RWPE2 (cell line): ENCODE measurements at places on chromosomes 1 and 21.

GRCh38 chr1:61637470-61637869 is 87.5 kb downstream of the TM2D1 start:
- H3K4me1 ChIP-seq, result no peaks in the 10 kb centered on the region
- no peaks in the 10 kb centered on the region for H3K36me3 ChIP-seq
- H3K27me3 ChIP-seq, result no peaks in the 10 kb centered on the region
- no peak overlapping the region for H3K4me3 ChIP-seq
- no peak overlapping the region for H3K27ac ChIP-seq
- DNase-seq, result no peak

- no peak overlapping the region for H3K4me3 ChIP-seq
- no peak for DNase-seq
- no peak overlapping the region for H3K27ac ChIP-seq
- H3K4me1 ChIP-seq, result peaks cover 8% of the 10 kb centered on the region
- no peaks in the 10 kb centered on the region for H3K27me3 ChIP-seq
- H3K36me3 ChIP-seq, result 0 out of 2 replicates have a peak, but pooled peaks cover 3% of the 10 kb centered on the region
Measured at GRCh38 chr1:10387677-10388386, 11.0 kb upstream of the PGD start.

DNA sequence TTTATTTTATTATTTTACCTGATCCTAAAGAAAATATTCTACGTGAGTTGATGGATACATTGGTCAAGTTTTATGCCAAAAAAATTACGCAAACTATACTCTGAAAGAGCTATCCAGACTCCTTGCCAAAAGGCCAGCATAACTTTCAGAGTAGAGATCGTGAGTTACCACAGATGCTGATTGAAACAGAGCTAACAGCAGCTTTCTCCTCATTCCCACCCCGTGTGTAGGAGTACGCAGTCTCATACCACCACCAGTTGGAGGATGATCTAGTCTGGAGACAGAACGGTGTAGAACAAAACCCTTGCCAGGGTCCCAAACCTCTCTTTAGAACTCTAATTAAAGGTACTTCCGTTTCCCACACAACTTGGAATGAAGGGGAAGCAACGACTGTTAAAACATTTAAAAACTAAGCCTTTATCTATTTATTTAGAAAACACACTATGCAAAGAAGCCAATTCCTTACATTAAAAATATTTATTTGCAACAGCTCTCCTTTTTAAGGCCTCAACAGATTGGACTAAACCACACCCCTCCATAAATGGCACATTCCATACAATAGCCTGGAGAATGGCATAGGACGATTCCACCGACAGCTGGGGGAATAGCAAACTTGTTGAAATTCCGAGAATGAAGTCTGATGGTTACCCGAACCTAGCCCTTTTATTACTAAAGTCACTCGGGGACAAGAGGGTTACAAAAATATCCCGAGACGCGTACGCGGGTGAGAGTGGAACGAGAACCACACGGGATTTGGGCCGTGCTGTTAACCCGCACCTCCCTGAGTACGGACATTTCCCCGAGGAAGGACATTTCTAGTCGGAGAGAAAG is 1.4 kb downstream of the NUCKS1 start:
- peaks cover 24% of the 10 kb centered on the region for H3K4me1 ChIP-seq
- no peak for DNase-seq
- H3K27ac ChIP-seq, result peak overlapping the region; percentile 92
- peaks cover 50% of the 10 kb centered on the region for H3K36me3 ChIP-seq

DNA sequence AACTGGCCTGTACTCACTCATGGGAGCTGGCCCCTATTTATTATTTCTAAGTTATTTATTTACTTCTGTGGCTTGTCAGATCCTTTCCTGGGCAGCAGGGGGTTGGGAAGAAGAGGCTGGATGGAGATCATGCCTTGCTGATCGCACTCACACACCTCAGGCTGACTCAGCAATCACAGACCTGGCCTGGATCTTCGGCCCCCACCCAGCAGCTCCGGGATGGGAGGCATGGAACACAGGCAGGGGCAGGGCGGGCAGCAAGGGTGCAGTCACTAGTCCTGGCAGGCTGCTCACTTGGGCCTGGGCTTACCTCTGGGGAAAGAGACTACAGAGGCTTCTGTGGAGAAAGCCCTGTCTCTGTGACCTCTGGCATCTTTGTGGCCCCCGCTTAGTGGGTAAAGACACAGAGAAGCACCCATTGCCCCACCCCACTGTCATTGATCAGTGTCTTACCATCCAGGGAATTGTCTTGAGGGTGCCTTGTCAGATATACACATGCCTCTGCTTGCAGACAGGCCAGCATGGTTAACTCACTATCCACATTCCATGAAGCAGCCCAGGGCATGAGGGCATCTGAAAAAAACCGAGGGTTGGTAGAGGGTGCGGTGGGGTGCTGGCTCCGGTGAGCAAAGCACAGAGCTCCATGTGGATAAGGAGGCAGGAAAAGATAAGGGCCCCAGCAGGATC is 3.7 kb downstream of the ARTN start:
- peaks cover 28% of the 10 kb centered on the region for H3K4me1 ChIP-seq
- DNase-seq, result peak; percentile 82
- peaks cover 16% of the 10 kb centered on the region for H3K36me3 ChIP-seq

DNA sequence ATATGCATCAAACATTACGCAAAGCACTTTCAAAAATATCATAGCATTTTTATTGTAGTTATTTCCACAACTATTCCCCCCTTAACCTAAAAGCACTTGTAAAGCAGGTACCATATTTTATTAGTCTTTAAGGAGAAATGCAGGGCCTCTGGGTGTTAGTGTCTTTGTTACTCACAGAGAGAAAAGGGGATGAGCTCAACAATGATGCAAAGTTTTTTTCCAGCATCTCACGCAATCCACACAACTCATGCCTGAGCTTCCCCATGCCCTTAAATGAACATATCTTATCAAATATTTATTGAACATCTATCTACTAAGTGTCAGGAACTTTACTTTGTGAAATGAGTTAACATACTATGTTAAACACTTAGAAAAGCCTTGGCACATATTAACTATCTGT is 50.6 kb downstream of the BEND5 start:
- H3K27me3 ChIP-seq, result no peaks in the 10 kb centered on the region
- H3K4me3 ChIP-seq, result no peak overlapping the region
- no peaks in the 10 kb centered on the region for H3K36me3 ChIP-seq
- H3K27ac ChIP-seq, result no peak overlapping the region
- no peak for DNase-seq

DNA sequence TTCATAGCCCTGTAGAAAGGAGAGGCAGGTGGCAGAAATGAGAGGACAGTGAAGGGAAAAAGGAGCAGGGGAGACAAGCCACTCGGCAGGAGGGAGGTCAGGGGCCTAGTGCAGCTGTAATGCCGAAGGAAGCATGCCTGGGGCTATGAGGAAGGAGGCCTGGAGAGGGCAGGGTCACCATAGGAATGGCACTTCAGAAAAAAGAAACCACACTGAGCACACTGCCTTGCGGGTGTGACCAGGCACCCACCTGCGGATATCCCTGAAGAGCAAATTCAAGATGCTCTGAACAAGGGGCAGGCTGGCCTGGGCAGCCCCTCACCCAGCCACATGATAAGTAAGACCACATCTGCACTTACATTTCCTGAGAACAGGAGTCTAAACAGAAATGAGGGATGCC is 104.7 kb downstream of the JAK1 start:
- H3K27me3 ChIP-seq, result no peaks in the 10 kb centered on the region
- no peak for DNase-seq
- no peaks in the 10 kb centered on the region for H3K4me1 ChIP-seq
- H3K4me3 ChIP-seq, result no peak overlapping the region
- H3K36me3 ChIP-seq, result peaks cover 19% of the 10 kb centered on the region

GRCh38 chr1:169890761-169891538 is 2.7 kb downstream of the SCYL3 start:
- H3K36me3 ChIP-seq, result peaks cover 28% of the 10 kb centered on the region
- H3K27ac ChIP-seq, result peak overlapping the region; percentile 41
- peak overlapping the region; percentile 2 for H3K4me3 ChIP-seq
- peaks cover 20% of the 10 kb centered on the region for H3K4me1 ChIP-seq

DNA sequence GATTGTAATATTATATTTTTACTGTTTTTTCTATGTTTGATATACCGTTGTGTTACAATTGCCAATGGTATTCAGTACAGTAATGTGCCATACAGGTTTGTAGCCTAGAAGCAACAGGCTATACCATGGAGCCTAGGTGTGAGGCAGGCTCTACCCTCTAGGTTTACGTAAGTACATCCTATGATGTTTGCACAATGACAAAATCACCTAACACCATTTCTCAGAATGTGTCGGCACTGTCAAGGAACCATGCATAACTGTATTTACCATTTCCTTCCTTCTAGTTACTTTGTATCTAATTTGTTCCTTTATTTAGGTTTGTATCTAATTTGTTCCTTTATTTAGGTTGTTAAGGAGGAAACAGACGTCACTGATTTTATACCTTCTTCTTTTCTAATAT is 9.9 kb downstream of the NPHP4 start:
- H3K4me3 ChIP-seq, result no peak overlapping the region
- no peaks in the 10 kb centered on the region for H3K27me3 ChIP-seq
- H3K36me3 ChIP-seq, result peaks cover 30% of the 10 kb centered on the region
- no peak for DNase-seq

- H3K4me3 ChIP-seq, result no peak overlapping the region
- H3K27me3 ChIP-seq, result no peaks in the 10 kb centered on the region
- H3K36me3 ChIP-seq, result no peaks in the 10 kb centered on the region
- DNase-seq, result no peak
Measured at GRCh38 chr1:17725084-17725719, 29.9 kb upstream of the ACTL8 start.

DNA sequence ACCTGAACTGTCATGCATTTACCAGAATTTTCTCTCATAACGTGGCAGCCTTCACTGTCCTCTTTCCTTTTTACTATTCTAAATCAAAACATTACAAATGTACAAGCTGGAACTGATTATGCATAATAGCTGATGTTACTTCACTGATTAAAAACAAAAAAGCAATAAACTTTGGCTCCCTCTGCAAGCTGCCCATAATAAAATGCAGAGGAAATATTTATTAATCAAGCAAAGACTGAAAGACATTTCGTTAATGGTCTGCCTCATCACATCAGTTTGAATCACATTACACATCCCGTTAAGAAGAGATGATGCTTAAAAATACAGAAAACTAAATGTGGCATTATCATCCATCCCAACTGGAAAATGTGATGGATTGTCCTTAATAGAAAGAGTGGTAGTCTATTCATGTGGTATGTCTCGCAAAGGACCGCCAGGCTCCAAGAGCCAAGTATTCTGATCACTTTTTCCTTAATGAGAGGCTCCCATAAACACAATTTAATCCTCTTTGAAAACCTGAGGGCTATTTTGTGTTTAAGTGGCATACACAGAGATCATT is 225.3 kb downstream of the RGS7 start:
- H3K4me3 ChIP-seq, result no peak overlapping the region
- no peaks in the 10 kb centered on the region for H3K27me3 ChIP-seq
- no peaks in the 10 kb centered on the region for H3K4me1 ChIP-seq
- DNase-seq, result no peak
- no peaks in the 10 kb centered on the region for H3K36me3 ChIP-seq

GRCh38 chr1:21206117-21206516 is 29.4 kb upstream of the EIF4G3 start:
- no peak overlapping the region for H3K27ac ChIP-seq
- no peaks in the 10 kb centered on the region for H3K27me3 ChIP-seq
- H3K36me3 ChIP-seq, result no peaks in the 10 kb centered on the region
- no peak overlapping the region for H3K4me3 ChIP-seq
- H3K4me1 ChIP-seq, result no peaks in the 10 kb centered on the region
- no peak for DNase-seq

DNA sequence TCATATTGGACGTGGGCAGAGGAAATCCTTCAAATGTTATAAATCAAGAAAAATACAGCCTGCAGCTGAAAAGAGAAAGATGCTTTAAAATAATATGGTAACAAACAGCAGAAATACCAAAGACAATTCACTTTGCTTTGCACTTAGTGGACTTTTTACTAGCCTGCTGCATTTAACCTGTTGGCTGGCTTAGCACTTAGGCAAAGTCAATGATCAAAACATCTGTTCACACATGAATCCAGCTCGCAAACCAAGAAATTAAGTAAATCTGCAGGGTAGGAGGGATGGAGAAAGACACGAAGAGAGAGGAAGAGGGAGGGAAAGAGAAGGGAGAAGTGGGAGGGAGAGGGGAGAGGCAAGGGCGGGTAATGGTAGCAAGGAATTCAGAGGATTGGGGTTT is 103.6 kb upstream of the RAB4A start:
- H3K27ac ChIP-seq, result no peak overlapping the region
- H3K36me3 ChIP-seq, result no peaks in the 10 kb centered on the region
- no peak overlapping the region for H3K4me3 ChIP-seq
- H3K27me3 ChIP-seq, result no peaks in the 10 kb centered on the region

- peak; percentile 11 for DNase-seq
- no peak overlapping the region for H3K27ac ChIP-seq
- H3K27me3 ChIP-seq, result no peaks in the 10 kb centered on the region
- no peak overlapping the region for H3K4me3 ChIP-seq
Measured at GRCh38 chr1:7575041-7575400, 196.1 kb upstream of the VAMP3 start.

GRCh38 chr1:232937741-232938375 is 12.6 kb upstream of the NTPCR start:
- H3K27ac ChIP-seq, result no peak overlapping the region
- no peaks in the 10 kb centered on the region for H3K27me3 ChIP-seq
- H3K4me1 ChIP-seq, result no peaks in the 10 kb centered on the region
- H3K4me3 ChIP-seq, result no peak overlapping the region
- DNase-seq, result no peak

GRCh38 chr1:246932366-246932700 is 585 bp upstream of the AHCTF1 start:
- peak overlapping the region; percentile 90 for H3K4me3 ChIP-seq
- H3K27ac ChIP-seq, result peak overlapping the region; percentile 87
- peaks cover 18% of the 10 kb centered on the region for H3K36me3 ChIP-seq
- no peak for DNase-seq
- no peaks in the 10 kb centered on the region for H3K4me1 ChIP-seq

GRCh38 chr1:93593854-93594602 is 87.6 kb downstream of the BCAR3 start:
- no peaks in the 10 kb centered on the region for H3K27me3 ChIP-seq
- H3K36me3 ChIP-seq, result peaks cover 59% of the 10 kb centered on the region
- peaks cover 85% of the 10 kb centered on the region for H3K4me1 ChIP-seq
- peak overlapping the region; percentile 76 for H3K27ac ChIP-seq
- DNase-seq, result no peak

DNA sequence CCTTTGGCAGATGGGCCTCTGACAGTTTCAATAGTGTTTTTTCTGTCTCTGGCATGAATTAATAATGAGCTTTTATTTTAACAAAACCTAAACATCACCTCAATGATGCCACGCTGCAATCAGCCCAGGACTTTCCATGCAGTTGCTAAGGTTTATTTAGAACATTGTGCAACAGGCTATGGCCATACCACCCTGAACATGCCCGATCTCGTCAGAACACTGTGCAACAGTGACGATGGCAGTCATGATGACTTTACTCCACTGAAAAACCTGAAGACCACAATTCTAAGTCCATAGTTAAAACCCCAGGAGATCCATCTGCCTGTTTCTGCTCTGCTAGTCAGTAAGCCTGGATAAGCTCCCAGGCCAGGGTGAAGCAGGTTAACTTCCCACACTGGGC is 310.0 kb downstream of the PBX1 start:
- no peak overlapping the region for H3K27ac ChIP-seq
- no peak for DNase-seq
- no peaks in the 10 kb centered on the region for H3K27me3 ChIP-seq
- no peaks in the 10 kb centered on the region for H3K4me1 ChIP-seq
- H3K4me3 ChIP-seq, result no peak overlapping the region

GRCh38 chr1:61743716-61744580 is 1.7 kb downstream of the PATJ start:
- H3K4me1 ChIP-seq, result peaks cover 10% of the 10 kb centered on the region
- peak overlapping the region; percentile 89 for H3K27ac ChIP-seq
- peak overlapping the region; percentile 90 for H3K4me3 ChIP-seq
- H3K27me3 ChIP-seq, result no peaks in the 10 kb centered on the region
